Activated CD4-positive, alpha-beta T cell treated with anti-CD3 and anti-CD28 coated beads, Interleukin-2, amount 10 ng/mL, durations not matched to agents 7 days and 5 days (primary cell): ENCODE measurements at places on chromosomes 7 and 10. TPM values are rescaled to one million over a fixed set of nuclear protein-coding genes. Genes with fewer than 3 reads are reported as not detected.

GRCh38 chr10:48516911-48517310, 88.0 kb downstream of the ARHGAP22 start:
- peaks cover 1% of the 10 kb centered on the region for H3K36me3 ChIP-seq
- peaks cover 28% of the 10 kb centered on the region for H3K27me3 ChIP-seq
- no peak overlapping the region for H3K4me3 ChIP-seq
- peaks cover 12% of the 10 kb centered on the region for H3K4me1 ChIP-seq
- no peak overlapping the region for H3K27ac ChIP-seq
- no peak for DNase-seq

- H3K27ac ChIP-seq, result no peak overlapping the region
- H3K27me3 ChIP-seq, result no peaks in the 10 kb centered on the region
- no peak overlapping the region for H3K4me3 ChIP-seq
- DNase-seq, result no peak
Measured at GRCh38 chr10:75880031-75880775, 448.8 kb downstream of the LRMDA start.

Gene CC2D2B
- total RNA-seq, result not detected

DNA sequence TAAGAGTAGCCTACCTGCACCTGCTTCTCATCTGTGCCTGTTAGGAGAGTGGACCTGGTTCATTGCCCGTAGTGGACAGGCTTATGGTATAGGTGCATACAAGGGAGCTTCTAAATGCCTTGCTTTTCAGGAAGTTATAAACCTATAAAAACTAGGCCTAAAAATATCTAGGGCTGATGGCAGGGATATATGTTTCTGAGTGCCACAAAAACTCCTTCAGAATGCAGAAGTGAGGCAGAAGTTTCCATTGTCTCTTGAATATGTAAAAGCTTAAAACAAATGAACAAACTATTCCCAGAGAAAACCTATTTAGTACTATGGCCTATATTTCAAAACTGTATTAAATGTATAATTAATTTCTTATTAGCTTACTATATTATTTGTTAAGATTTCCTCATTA, 91.8 kb downstream of the RNLS start:
- peaks cover 8% of the 10 kb centered on the region for H3K27me3 ChIP-seq
- DNase-seq, result no peak
- H3K36me3 ChIP-seq, result peaks cover 4% of the 10 kb centered on the region

Gene HOXA1
- total RNA-seq, result 0.58 TPM

DNA sequence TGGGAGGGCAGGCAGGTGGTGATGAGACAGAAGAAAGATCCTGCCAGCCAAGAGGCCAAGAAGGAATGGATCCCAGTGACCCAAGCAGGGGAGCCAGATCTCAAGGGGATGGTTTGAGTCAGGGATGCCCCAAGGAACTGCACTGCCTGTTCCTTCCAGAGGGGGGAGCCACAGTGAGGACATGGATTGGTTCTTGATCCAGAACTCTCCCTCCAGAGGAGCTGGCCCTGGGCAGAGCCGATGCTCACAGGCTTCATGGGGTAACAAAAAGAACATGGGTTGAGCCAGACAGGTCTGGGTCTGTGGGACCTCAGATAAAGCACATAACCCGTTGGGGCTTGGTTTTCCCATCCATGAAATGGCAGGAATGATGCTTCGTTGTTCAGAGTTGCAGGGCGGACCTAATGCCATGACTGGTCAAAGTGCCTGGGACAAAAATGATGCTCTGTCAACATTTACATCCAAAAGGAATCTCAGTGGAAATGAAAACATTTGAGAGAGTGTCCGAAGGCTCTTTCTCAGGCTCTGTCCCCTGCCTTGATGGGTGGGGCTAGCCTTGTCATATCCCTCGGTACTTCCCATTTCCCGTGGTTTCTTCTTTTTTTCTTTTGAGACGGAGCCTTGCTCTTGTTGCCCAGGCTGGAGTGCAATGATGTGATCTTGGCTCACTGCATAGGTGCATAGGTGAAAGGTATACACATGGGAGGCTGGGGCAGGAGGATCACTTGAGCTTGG, 4.7 kb upstream of the DENND2A start:
- H3K27me3 ChIP-seq, result peaks cover 41% of the 10 kb centered on the region
- H3K4me3 ChIP-seq, result no peak overlapping the region
- DNase-seq, result no peak
- no peaks in the 10 kb centered on the region for H3K36me3 ChIP-seq

Gene MSMB
- not detected for total RNA-seq

GRCh38 chr10:94138391-94138790, 144.7 kb downstream of the PLCE1 start:
- peaks cover 2% of the 10 kb centered on the region for H3K27me3 ChIP-seq
- no peak overlapping the region for H3K4me3 ChIP-seq
- no peak for DNase-seq
- H3K4me1 ChIP-seq, result no peaks in the 10 kb centered on the region
- no peaks in the 10 kb centered on the region for H3K36me3 ChIP-seq

DNA sequence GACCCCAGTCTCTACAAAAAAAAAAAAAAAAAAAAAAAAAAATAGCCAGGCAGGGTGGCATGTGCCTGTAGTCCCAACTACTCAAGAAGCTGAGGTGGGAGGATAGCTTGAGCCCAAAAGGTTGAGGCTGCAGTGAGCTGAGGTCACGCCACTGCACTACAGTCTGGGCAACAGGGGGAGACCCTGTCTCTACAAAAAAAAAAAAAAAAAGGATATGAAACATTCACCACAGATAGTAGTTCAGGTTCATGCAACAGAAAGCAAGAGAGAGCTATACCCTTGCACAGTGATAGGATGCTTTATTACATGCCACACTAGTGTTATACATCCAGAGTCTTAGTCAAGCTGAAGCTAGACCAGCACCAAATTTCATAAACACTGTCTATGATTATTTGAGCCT, 148.4 kb upstream of the KAT6B start:
- H3K27ac ChIP-seq, result no peak overlapping the region
- H3K27me3 ChIP-seq, result no peaks in the 10 kb centered on the region
- no peak for DNase-seq
- H3K4me1 ChIP-seq, result peaks cover 12% of the 10 kb centered on the region
- peaks cover 31% of the 10 kb centered on the region for H3K36me3 ChIP-seq
- no peak overlapping the region for H3K4me3 ChIP-seq

GRCh38 chr10:131694781-131695495, 205.9 kb upstream of the PPP2R2D start:
- H3K27ac ChIP-seq, result no peak overlapping the region
- no peaks in the 10 kb centered on the region for H3K27me3 ChIP-seq
- no peak overlapping the region for H3K4me3 ChIP-seq
- no peaks in the 10 kb centered on the region for H3K4me1 ChIP-seq

Gene IQUB
- total RNA-seq, result not detected

Gene PLXNA4
- 23.3 TPM for total RNA-seq
